Erythroblast (primary cell): ENCODE measurements at places on chromosomes 6 and 20.

DNA sequence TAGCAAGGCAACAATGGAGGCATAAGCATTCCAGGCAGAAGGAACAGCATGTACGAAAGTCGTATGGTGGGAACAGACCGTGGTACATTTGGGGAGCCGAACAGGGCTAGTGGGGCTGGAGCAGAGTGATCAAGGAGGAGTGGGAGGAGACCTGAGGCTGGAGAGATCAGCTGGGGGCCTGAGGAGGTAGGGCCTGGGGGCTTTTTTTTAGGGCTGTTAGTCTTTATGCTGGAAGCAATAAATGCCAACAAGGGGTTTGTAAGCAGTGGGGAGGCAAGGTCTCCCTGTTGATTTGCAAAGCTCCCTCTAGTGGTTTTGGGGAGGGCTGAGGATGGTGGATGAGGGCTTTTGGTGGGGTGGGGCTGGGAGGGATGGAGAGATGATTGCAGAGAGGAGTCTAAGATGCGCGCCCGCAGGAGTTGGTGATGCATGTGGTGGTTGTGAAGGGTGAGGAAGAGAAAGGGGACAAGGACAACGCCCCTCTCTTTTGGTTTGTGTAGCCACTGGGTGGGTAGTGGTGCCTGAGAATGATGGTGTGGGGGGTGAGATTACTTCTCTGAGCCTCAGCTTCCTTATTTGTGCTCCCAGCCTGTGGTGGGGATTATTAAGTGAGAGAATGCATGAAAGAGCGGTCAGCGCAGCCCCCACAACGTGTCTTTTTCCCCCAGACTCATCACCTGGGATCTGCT is 74.1 kb upstream of the TOX2 start:
- peak; percentile 12 for DNase-seq

DNA sequence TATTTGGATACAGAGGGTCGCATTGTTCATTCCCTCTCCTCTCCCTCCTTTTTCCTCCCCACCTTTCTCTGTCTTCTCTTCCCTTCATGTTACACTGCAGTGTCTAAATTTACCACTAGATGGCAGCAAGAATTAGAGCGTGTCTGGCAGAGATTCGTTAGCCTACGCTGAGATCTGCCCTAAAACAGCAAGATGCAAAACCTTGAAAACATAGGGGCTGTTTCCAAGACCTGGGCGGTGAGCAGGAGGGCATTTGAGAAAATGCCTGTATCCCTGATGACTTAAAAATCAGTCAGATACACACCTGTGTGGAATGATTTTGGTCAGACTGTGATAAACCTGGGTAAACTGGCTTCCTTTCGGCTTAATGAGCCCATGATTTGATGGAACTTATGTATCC is 101.5 kb upstream of the ISM1 start:
- peak; percentile 59 for DNase-seq

GRCh38 chr6:14274546-14275492 is 157.2 kb downstream of the CD83 start:
- DNase-seq: no peak

DNA sequence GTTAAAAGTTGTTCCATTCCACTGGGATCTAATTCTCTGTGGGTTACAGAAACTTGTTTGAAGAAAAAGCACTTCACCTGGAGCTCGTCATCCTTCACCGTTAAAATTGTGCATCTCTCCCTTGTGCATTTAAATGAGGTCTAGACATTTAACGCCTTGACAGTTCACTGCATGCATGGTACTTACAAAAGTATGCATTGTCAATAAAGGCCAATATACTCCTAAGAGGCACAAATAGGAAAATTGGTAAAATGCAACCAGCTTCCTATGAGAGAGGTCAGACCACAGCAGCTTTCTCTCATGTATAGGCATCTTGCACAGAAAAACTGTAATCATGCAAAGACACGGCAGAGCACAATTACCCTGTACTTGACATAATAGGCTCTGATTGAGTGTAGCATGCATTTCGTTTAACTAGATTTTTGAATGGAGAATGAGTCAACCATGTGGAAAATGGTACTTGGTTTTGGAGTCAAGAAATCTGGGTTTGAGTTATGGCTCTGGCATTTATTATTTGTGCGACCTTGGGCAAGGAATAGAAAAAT is 378.5 kb downstream of the RFPL4B start:
- no peak for DNase-seq

DNA sequence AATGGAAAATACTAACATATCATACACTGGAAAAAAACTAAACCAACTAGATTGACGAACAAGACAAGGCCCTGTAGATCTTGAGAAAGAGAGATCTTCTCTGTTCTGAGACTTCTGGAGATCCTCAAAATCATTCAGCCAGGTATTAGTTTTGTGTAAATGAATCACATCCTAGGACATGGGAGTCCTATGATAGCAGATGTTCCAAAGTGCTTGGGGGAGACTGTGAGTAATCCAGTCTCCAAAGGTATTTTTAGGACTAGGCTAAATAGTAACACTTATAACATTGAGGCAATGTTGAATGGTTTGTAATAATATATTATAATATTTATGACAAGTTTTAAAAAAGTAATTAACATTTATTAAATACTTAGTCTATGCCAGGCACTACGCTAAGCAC is 275.0 kb downstream of the BTBD9 start:
- DNase-seq: no peak

- DNase-seq: no peak
These were observed 20.5 kb downstream of the NCR2 start for GRCh38 chr6:41355952-41356351.

DNA sequence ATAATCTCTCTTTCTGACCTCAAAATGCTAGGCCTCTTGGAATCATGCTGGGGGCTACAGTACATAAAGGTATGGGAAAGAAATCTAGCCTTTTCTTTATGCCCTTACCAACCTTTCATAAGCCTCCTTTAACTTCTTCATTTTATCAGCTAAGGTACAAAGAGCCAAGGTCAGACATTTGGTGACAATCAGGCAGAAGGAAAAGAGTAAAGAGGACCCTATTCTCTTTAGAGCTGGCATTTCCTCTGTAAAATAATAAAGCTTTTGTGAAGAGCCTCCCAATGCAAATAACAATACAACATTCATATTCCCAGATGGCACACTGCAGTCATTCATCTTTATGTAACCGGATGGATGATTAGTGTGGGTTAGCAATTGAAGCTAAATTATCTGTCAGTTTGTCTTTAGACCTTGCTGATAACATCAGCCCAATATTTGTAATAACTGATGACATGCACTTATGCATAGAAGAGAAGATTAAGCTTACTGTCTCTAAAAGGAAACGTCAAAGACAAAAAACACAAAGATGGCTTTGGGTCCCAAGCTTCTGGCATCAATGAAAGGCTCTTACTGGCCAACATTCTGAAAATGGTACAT is 163.1 kb downstream of the IBTK start:
- DNase-seq: no peak

GRCh38 chr20:1204113-1204512 is 859 bp downstream of the C20orf202 start:
- DNase-seq: no peak

DNA sequence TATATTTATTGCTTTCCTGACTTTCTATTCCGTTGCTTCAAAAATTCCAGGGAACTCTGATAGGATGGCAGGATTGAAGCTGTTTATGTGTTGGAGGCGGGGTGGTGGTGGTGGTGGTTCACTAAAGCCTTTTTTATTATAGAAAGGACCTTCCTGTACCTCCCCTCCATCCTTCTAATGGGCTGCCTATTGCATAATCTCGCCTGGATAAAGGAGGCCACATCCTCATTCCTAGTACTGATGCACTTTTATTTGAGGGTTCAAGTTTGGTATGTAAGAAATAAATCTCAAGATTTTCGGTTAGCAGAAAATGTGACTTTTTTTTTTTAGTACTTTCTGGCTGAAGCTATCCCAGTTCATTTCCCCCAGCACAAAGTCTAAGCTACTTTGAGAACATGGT is 18.7 kb upstream of the CTAGE9 start:
- no peak for DNase-seq

- DNase-seq: peak; percentile 47
These were observed 35.2 kb downstream of the PHACTR1 start for GRCh38 chr6:12751694-12752325.

GRCh38 chr20:39263076-39263475 is 300.9 kb downstream of the DHX35 start:
- DNase-seq: no peak

GRCh38 chr6:34731393-34732060 is 25.8 kb upstream of the SNRPC start:
- DNase-seq: no peak

DNA sequence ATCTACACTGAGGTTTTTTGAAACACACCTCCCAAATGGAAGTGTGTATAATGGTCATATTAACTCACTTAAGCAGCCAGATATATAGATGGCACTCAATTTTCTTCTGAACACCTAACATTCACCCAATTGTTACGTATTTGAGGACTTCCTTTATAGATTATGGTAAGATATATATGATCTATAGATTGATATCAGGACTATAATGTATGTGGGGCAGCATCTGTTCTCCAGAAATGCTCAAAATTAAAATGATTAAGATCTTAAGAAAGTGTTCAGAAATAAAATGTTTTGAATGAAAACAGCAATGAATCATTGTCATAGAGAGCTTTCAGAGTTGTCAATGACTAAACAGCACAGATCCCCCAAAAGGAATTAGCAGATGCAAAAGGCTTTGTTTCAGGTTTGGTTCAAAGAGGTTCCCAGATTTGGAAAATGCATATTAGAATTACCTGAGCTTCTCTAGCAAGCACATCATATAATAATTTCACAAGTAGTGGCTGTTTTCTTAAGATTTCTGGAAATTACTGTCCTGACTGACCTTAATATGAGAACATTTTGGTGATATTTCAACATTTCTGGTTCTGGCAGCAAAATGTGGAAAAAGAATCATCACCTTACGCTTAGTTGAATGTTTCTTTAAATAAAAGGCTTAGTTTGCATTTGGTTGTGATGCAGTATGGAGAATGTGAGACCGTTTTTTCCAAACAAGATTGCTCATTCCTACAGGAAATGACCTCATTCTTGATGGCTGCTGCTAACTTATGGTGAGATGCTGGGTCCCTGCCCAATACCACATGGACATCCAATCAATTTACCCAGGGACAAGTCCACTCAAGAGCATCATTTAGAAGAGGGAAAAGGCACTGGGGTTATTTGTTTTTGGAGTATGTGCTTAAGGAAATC is 31.5 kb downstream of the TRAF3IP2 start:
- DNase-seq: no peak

DNA sequence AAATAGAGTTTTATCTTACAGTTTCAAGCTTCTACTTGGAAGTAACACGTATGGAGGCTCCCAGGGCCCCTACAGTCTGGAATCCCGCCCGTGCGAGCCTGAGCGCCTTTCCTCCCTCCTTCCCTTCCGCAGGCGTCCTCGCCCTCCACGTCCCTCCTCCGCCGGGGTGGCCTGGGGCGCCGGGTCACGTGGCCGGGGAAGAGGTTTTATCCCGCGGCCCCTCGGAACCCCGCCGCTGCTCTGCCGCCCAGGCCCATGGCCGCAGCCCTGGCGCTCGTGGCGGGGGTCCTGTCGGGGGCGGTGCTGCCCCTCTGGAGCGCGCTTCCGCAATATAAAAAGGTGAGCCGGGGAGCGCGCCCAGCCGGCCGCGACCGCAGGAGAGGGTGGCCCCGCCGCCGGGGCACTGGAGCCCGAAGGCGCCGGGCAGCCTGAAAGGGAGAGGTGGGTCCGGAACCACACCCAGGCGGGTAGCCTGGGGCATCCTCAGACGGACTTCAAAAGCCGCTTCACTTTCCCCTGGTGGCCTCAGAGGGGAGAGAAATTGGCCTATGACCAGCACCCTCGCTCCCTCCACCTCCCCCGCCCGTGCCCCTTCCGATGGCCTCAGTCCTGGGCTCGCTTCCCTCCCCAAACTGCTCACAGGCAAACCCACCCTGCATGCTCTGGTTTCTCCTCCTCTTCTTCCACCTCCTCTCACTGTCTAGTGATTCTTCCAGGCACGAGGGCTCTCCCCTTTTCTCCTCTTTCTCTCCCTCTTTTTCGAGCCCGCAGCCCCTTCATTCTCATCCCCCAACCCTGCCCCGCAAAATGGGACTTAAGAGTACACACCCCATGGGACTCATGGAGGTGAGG is at the start of gene CLPSL2:
CLPSL2 (plus strand) TSS at position 235 of the 852 bp plus-strand sequence; CDS start at position 256, 21 bp downstream.
- no peak for DNase-seq

- peak; percentile 67 for DNase-seq
These were observed 39.5 kb downstream of the CRISP1 start for GRCh38 chr6:49826743-49827406.

GRCh38 chr6:155223646-155224451 is 40.0 kb upstream of the CLDN20 start:
- DNase-seq: no peak

- DNase-seq: no peak
These were observed 1.3 kb downstream of the RGS19 start for GRCh38 chr20:64077876-64078551.

- no peak for DNase-seq
These were observed 226.9 kb downstream of the DLL1 start for GRCh38 chr6:170063851-170064602.

DNA sequence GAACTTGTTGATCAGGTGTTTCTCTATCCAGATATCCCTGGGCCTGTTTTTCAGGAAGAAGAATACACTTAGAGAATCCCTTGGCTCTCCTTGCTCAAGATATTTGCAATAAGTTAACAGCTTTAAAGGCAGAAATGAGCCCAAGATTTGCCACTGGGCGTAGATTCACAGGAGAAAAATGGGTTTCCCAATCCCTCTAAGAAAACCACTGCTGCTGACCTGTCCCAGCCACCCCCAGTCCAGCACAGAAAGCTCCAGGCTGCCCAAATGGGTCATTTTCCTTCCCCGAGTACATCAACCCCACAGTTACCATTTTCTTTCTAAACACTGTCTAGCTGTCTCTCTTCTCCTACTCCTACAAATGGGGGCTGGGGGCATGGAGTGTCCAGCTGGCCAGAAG is 67.3 kb downstream of the ANKRD60 start:
- no peak for DNase-seq

GRCh38 chr6:127266178-127266891 is at the start of gene RNF146:
TSS of gene RNF146 (plus strand) at chr6:127266864. CDS start at chr6:127280339, 13,475 bp downstream.
- peak; percentile 89 for DNase-seq

DNA sequence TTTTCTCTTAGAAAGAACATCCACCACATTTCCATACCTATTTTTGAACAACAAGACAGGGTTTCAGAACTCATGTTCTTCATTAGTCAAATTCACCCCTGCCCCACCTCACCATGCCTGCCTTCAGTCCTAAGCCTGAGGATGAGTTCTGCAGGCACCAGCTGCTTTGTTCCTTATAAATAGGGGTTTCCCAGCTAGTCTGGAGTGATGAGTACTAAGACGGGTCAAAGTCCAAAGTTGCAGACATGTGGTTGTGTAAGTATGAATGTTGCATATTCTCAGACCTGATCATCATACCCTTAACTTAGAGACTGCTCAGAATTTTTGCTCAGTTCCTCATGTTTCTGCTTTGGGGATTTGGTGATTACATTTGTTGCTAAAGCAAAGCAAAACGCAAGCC is 257.7 kb upstream of the CDYL start:
- no peak for DNase-seq

- DNase-seq: no peak
These were observed 425.5 kb downstream of the CBLN4 start for GRCh38 chr20:55579802-55580201.
